ENCODE measurements at places on chromosomes 4 and X.

- DNase-seq, result no peak
Measured at GRCh38 chr4:8391972-8392371, 48.6 kb downstream of the ACOX3 start.

- DNase-seq, result no peak
Measured at GRCh38 chr4:112234952-112235609, 3.5 kb downstream of the AP1AR start.

GRCh38 chrX:124289443-124289842 is 43.0 kb upstream of the TEX13D start:
- DNase-seq, result no peak

DNA sequence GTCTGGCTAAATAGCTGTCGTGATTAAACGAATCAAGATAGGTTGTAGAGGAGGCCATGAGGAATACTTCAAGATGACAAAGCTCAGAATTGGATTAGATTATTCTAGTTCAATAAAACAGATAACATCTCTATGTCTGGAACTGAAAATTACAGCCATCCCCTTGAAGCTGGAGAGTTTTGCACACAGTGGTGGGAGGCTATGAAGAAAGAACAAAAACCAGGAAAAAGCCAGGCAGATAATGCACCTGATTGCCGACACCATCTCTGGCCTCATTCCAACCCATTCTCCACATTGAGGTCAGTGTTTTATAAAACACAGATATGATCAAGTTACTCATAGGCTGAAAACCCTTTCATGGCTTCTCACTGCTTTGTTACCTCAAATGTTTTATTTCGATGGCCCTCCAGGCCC is 188.3 kb downstream of the RASL11B start:
- no peak for DNase-seq

DNA sequence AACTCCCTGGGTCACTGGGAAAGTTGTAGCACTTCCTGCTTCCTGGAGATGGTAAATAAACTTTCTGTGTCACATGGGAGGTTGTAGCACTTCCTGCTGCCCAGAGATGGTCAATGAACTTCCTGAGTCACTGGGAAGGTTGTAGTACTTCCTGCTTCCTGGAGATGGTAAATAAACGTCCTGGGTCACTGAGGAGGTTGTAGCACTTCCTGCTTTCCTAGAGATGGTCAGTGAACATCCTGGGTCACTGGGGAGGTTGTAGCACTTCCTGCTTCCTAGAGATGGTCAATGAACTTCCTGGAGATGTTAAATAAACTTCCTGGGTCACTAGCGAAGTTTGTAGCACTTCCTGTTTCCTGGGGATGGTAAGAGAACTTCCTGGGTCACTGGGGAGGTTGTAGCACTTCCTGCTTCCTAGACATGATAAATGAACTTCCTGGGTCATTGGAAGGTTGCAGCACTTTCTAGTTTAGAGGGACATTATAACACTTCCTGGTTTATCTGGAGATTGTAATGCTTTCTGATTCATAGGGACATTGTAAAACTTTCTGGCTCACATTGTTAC is 62.3 kb upstream of the CD99 start:
- no peak for DNase-seq

GRCh38 chr4:7861440-7861881 is 78.2 kb downstream of the AFAP1 start:
- DNase-seq, result no peak

GRCh38 chrX:33906971-33907370 is 225.1 kb downstream of the FAM47A start:
- no peak for DNase-seq

GRCh38 chr4:3231471-3231870 is 17.5 kb upstream of the MSANTD1 start:
- DNase-seq, result no peak

DNA sequence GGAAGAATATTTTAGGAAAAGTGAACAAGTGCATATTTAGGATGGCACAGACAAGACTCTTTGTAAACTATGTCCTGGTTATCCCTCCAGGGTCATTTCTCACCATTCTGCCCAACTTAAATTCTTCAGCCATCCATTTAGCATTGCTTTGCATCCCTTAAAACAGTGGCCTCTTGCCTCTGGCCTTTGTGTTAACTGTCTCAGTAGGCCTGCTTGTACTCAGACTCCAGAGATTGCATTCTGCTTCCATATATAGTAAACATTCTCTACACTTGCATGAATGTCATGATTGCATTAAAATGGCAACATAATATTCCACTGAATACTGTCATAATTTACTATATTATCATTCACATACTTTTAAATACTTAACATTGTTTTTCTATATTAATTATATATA is 43.2 kb downstream of the NR3C2 start:
- no peak for DNase-seq

GRCh38 chr4:71497078-71497477 is 158.3 kb downstream of the SLC4A4 start:
- DNase-seq, result no peak

- no peak for DNase-seq
Measured at GRCh38 chr4:72902354-72902753, 167.2 kb downstream of the COX18 start.

GRCh38 chrX:27254656-27255055 is 208.5 kb downstream of the PPP4R3C start:
- no peak for DNase-seq

DNA sequence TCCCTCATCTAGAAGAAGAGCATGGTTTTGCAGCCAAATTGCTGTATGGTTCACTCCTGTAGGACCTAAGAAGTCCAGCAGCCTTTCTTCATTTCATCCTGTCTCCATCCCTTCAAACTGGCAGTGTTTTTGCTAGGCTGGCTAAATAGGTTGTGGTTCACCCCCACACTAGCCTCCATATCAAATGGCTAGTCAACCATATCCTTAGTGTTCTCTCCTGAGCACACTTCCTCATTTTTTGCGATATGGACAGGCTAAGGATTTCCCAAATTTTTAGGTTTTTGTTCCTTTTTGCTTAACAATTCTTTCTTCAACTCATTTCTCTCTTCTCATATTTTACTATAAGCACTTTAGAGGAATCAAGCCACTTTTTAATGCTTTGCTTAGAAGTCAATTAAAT is 98.8 kb upstream of the NOCT start:
- DNase-seq, result no peak

- DNase-seq, result no peak
Measured at GRCh38 chrX:107712231-107713202, 63.1 kb downstream of the TSC22D3 start.
